ENCODE measurements at places on chromosomes 5 and 9.

DNA sequence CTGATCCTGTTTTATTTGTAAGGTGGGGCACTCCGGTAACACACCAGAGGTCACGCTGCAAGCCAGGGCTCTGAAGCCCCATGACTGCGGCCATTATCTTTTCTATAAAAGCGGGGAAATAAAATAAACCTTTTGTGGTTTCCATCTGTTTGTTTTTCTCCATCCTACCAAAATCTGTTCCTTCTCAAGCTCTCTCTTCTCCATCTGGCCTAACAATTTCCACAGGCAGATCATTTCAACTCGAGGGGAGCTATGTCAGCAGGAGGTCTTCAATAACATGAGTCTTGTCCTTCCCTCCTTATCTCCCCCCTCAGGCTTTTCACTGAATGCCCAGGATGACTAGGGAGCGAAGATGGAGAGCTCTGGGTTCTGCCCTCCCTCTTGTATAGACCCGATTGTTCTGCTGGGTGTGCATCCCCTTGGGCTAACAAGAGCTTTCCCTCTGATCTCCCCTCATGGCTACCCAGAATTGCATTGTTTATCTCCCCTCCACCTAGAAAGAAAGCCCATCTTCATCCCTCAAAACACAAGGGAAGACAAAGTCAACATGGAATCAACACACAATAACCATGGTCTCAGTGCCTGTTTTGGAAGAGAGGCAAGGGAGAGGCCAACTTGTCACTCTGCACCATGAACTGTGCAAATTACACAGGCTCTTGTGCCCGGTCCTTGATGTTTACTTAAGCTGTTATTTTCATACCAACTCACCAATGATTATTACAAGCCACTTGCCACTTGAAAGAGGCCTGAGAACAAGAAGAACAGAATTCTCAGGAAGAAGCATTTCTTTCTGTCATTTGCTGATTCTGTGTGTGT, 187.8 kb downstream of the FANCC start:
- no peak for DNase-seq

DNA sequence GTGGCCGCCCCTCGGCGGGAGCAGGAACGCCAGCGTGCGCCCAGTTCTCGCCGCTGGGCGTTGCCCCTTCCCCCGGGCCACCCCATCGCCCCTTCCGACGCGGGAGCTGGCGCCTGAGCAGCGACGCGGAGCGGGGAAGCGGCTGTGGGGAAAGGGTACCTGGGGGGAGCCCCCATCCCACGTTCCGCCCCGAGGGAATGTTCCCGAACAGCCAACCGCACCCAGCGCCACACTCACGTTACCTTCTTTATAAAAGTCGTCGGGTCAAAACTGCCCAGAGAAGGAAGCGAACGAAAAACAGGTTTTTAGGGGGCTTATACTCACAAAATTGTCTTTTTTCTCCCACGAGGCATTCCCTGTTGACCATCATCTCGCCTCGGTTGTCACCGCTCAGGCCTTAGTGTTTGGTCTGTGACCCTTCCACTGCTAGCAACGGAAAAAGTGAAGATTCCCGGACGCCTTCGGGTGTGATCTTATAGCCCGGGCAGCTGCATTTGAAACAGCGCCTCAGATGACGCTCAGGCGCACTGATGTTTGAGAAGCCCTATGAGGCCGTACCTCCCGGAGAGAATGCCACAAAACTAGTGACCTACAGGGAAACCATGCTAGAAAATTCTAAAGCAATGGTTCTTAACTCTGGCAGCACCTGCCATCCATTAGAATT, 475 bp upstream of the GOLM1 start:
- no peak for DNase-seq

GRCh38 chr9:134224127-134224526, 59.8 kb upstream of the RNU6ATAC start:
- no peak for DNase-seq

- no peak for DNase-seq
Observed at GRCh38 chr5:76274571-76274970, 128.5 kb upstream of the IQGAP2 start.

DNA sequence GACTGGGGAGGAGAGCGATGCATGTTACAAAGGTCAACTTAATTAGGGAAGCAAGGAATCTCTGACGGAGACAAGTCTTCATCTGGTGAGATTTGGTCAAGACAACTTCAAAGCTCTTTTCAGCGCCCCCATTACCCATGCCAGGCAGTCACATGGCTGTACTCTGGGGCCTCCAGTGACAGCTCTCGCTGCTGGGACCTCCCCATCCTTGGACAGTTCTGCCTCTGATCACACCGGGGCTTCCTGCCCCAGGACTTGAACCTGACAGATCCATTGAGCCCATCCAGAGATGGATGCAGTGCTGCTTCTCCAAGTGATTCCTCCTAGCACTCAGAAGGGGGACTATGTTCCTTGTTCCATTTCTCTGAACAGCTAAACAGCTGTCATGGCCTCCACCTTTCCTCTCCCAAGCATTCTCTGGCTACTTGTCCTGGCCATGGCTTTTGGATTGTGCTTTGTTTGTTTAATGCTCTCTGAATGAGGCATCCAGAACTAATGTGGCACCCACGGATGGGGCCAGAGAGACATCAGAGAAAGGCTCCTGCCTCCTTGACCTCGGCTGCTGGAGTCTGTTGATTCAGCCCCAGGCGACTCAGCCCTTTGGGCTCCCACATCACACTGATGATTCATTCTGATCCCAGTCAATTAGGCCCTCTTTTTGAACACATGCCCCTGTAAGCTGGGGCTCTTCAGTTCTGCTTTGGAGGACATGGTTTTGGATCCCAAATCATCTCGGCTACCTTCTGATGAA, 122.1 kb upstream of the ADAMTS16 start:
- no peak for DNase-seq

GRCh38 chr9:16987026-16987425, 116.6 kb upstream of the BNC2 start:
- DNase-seq = no peak

DNA sequence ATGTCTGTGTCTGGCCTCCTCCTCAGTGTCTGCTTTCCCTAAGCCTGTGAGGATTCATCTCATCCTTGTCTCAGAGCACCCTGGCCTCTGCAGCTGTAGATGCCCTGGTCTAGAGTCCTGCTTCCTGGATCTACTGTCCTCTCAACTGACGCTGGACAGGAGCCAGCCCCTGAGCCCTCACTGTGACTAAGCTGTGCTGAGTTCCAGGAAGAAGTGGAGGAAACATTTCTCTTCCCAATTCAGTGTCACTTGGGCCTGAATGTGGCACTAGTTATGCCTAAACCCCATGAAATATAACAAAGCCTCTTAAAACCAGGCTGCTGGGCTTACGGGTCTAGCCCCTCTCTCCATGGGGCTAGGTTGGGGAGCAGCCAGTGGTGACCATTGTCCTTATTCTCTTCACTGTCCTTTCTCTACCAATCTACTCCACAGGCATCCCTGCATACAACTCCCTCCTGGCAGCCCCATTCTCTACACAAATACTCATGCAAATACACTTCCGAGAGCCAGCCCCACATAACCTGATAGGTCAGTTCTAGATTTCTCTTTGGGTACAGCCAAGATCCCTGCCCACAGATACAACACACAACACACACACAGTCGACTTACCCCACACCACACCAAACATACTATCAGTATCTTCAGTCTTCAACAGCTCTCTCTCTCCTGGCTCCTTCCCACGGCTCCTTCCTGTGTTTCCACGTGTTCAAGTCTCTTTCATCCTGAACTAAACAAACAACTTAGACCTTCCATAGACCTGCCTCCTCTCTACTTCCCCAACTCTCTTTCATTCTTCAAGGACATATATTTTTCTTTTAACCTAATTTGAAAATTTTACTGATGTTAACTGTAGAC, 220.8 kb downstream of the SNX18 start:
- DNase-seq = no peak

GRCh38 chr5:88883059-88883835, at the start of gene MEF2C:
Gene MEF2C (minus strand): TSS chr5:88883184. CDS start chr5:88823788, 59,396 bp downstream.
- no peak for DNase-seq

GRCh38 chr9:136995772-136996311, 526 bp downstream of the CLIC3 start:
- no peak for DNase-seq

- no peak for DNase-seq
Observed at GRCh38 chr5:163964671-163965070, 459.3 kb downstream of the MAT2B start.

DNA sequence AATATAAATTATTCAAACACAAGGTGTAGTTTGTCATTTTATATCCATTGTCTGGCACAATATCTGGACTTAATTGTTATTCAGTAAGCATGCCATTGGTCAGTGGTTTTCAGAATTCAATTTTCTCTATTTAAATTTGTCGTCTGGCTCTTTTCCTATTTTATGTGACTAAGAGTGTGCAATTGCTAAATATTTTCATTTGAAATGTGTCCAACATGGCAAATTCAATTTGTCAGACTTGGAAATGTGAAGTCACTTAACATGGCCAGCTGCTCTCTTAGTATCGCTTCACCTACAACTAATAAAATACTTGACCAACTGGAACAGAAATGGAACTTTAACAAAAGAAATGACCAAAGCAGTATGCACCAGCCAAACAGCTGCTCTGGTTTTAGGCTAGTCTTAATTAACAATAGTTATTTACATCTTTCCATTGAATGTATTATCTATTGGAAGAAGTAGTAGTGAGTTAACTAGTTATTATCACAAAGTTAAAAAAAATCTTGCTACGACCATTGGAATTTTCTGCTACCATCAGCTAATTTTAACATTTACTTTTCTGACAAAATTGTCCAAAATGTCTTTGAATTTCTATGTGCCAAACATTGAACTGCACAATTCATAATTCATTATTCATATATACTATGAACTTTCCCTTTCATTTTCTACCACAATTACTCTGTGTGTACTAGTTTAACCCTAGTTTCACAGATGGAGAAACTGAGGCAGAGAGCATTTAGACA, 720.7 kb upstream of the FAM174A start:
- DNase-seq = no peak

GRCh38 chr5:43110606-43111170, 10.0 kb upstream of the ZNF131 start:
- DNase-seq = no peak

- no peak for DNase-seq
Observed at GRCh38 chr5:103232393-103232999, 26.1 kb upstream of the MACIR start.

DNA sequence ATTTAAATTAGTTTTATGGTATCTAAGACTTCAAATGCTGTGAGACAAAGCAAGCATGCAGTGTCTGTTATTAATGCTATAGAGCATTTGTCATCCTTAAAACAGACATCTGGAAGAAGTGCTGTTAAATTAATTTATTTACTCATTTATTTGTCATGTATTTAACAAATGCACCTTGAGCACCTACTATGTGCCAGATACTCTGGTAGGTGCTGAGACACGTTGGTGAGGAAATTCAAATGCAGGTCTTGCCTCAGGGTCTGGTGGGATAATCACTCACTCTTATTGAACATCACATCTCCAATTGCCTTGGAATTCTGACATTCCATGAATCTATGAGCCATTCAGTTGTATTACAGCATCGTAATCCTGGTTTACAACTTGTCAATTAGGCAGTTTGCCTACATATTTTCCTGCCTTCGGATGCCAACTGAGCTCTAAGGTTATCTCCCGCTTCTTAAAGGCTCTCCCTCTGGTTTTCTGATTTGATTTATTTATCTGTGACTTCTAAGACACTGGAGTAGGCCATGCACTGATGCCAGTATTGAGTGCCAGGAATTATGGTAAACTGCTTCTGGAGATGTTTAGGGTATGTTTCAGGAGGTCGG, 56.0 kb upstream of the RPS23 start:
- DNase-seq = no peak

DNA sequence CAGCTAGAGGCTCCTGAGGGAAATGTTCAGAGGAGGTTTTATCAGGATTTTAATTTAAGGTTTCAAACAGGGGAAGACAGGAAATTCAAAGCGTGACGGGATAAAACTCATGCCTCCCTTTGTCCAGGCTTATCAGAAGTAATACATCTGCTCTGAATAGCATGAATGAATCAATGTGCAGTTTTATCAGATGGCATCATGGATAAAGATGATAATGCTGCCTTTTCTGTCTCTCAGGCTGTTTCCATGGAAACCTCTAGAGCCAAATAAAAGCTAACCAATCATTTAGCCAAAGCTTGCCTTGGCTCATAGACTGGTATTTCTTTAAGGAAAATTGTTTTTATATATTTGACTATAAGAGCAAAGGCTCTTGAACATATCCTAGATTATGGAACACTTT, 16.4 kb downstream of the MFAP3 start:
- DNase-seq = no peak

DNA sequence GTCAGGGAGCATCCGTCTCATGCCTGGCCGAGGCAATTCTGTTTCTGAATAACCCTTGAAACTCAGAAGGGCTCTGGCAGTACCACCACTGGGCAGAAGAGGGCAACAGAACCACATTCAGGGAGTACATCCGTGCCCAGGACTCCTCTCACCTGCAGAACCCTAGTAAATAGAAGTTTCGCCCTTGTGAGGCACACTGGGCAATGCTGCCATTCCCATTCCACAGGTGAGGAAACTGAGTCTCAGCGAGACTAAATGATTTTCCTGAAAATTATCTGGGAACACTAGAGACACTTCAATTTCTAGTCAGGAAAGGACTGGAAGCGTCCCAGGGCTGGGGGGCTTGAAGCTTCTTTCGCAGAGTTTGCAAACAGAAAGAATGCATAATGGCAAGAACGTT, 74.7 kb downstream of the FGF1 start:
- peak; percentile 42 for DNase-seq

DNA sequence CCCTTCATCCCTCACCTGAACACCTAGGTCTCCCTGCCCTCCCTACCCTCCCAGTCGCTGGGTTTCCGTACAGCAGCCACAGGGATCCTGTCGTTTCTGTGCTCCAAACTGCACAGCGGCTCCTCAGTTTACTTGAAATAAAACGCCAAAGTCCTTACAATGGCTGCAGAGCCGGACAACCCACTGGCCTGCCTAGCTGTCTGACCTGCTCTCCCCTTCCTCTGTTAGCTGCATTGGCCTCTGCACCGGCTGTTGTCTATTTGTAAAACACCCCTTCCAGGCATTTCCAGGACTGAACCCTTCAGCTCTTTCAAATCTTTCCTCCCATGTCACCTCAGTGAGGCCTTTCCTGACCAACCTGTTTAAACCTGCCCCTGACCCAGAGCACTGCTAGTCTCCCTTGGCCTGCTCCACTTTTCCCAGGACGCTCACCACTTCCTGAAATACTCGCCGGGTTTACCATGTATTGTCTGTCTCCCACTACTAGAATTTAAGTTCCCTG, 9.1 kb upstream of the MGAT1 start:
- DNase-seq = no peak

- DNase-seq = no peak
Observed at GRCh38 chr5:91038180-91038808, 344.8 kb downstream of the ARRDC3 start.

- no peak for DNase-seq
Observed at GRCh38 chr9:37559125-37559524, 17.1 kb downstream of the FBXO10 start.

- peak; percentile 31 for DNase-seq
Observed at GRCh38 chr9:2621722-2622460, at the start of gene VLDLR. Gene VLDLR (plus strand): TSS chr9:2621787. CDS start chr9:2622190, 403 bp downstream.

DNA sequence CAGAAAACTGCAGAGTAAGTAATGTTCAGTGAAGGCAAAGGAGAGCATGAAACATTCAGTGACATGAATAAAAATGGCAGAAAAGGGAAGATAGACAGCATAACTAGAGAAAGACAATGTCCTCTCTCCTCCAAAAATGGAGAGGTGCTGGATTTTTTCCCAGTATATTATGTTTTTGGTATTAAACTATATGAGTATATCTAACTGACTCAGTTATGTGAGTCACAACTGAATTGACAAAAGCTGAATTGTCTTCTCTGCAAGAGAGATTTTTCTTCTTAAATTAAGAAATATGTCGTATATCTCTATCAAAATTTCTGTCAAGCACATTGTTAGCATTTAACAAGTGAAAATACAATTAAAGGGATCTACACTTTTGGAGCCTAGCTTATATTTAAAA, 375.1 kb downstream of the CHSY3 start:
- no peak for DNase-seq
